ENCODE measurements at places on chromosomes 1 and 21.

DNA sequence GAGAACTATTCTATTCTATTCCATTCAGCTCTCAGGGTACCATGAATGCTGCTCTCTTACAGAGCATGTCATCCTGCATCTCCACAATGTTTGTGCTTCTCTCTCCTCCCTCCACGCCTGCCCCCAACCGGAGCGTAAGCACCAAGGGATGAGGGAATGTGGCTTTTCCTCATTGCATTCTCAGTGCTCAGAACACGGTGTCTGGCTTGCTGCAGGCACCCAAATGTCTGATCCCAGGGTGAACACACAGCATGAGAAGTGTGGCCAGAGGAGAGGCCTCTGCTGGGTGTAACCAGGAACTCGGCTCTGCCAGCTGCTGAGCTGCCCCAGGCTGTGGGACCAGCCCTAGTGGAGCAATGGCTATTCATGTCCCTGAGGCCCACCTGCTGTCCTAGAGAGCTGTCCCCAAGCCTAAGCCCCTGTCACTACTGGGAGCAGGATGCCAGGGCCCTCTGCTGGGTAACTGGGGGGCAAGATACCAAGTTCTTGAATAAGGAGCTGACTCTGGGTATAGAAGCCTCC lies 38.3 kb downstream of the OLFML2B start:
- DNase-seq: no peak

DNA sequence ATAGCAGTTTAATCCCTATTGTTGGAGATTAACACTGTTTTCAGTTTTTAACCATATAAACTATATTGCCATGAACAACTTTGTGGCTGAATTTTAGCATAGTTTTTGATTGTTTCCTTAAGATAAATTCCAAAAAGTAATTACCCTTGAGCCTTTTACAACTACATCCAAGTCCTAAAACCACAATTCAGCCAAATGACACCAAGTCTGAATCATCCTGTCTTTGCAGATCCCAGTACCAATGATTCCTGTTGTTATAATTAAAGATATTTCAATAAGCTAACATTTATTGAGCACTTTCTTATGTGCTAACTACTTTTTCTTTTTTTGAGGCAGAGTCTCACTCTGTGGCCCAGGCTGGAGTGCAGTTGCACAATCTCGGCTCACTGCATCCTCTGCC lies 35.6 kb downstream of the IL23R start:
- no peak for DNase-seq

DNA sequence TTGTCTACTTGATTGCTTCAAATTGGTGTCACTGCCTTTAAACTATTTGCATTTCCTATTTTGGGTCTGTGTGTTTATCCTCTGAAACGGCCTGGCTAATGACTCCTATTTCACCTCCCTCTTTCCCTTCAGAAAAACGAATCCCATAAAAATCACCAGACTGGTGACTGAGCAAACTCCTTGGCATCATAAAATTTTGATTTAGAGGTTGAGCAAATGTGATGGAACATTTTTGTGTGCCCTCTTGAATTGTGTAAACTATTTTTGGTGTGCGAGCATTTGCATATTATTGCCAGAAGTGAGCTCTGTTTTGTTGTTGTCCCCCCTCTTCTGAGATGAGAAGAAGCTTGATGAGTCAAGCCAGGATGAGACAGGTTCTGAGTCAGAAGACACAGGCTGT lies 316.1 kb downstream of the AJAP1 start:
- DNase-seq: no peak

GRCh38 chr1:223885614-223886013 lies 39.9 kb upstream of the TP53BP2 start:
- no peak for DNase-seq

DNA sequence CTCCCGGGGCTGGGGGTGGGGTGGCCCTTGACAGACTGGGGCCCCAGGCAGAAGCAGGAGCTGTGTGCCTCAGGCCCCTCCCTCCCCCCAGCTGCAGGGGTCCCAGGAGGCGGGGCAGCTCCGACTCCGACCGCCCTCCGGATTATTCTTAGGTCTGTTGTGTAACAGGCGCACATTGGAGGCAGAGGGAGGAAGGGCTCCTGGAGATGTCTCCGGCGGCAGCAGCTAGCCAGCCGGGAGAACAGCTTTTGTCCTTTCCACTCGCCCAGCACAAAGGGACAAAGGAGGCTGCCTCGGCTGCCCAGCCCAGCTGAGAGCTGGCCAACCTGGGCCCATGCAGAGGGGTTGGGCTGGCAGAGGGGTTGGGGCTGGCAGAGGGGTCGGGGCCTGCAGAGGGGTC lies 29.7 kb upstream of the PLCH2 start:
- DNase-seq: no peak

- no peak for DNase-seq
Measured at GRCh38 chr1:110800079-110800478, 72.9 kb upstream of the CD53 start.

DNA sequence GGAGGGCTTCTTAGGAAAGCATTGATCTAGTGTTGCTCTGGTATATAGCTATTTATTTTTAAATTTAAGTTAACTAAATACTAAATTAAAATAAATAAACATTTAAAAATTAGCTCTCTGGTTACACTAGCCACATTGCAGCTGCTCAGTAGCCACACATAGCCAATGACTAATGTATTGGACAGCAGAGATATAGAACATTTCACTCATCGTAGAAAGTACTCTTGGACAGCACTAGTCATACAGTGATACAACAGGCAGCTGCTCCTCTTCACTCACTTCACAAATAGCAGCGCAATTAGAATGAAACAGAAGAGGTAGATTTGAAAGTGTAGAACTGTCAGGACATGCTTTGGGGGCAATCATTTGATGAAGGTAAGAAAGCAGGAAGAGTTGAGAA lies 245.4 kb downstream of the PBX1 start:
- no peak for DNase-seq

DNA sequence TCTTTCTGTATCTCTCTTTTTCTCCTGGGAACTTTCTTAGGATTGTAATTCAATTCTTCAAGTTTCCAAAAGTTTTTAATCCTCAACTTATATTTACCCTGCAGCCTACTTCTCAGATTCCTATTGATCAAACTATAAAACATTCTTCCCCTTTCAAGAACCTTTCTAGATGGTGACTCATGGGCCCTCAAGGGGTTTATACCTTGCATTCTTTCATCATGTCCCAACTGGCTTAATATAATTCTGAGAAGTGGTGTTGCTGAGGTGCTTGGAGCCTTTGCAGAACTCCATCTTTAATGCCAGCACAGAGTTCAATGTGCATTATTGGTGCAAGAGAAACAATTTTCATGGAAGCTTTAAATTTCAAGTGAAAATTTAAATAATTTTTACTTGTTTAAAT lies 273.4 kb downstream of the VAV3 start:
- DNase-seq: no peak

- DNase-seq: no peak
Measured at GRCh38 chr1:57033222-57034001, 67.6 kb upstream of the C8B start.

- peak; percentile 21 for DNase-seq
Measured at GRCh38 chr1:90924982-90925381, 96.9 kb downstream of the ZNF644 start.

DNA sequence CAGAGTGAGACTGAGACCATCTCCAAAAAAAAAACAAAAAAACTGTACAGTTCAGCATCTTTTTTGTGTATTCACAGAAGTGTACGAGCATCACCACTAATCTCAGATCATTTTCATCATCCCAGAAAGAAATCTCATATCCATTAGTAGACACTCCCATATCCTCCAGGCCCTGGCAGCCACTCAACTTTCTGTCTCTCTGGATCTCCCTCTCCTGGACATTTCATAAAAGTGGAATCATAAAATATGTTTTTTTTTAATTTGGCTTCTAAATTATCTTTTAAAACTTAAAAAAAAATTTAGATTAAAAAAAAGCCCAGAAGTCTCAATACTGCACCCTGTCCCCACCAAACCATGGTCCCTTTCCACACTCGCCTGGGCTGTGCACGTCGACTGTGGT lies 22.1 kb downstream of the RIPPLY3 start:
- no peak for DNase-seq

- DNase-seq: peak; percentile 57
Measured at GRCh38 chr1:157963713-157964112, 29.7 kb upstream of the KIRREL1 start.

DNA sequence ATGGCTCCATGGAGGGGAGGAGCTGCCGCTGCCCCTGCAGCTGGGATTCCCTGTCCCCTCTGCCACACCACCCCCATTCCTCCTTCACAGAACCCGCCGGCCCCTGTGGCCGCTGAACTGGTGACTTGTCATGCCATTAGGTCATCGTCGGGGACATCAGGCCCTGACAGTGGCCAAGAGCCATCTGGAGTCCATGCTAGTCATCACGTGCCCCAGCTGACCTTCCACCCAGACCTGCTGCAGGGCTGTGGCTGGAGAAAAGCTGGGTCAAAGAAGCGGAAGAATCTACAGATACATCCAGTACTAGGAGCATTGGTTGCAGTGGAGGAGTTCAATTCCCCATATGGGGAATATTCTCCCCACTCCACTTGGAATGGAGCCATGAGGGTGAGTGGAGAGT lies 78.1 kb downstream of the KCNJ15 start:
- DNase-seq: no peak

GRCh38 chr1:160066829-160067745 lies 2.9 kb downstream of the KCNJ10 start:
- no peak for DNase-seq

- DNase-seq: no peak
Measured at GRCh38 chr1:49208712-49209111, 432.0 kb upstream of the BEND5 start.

DNA sequence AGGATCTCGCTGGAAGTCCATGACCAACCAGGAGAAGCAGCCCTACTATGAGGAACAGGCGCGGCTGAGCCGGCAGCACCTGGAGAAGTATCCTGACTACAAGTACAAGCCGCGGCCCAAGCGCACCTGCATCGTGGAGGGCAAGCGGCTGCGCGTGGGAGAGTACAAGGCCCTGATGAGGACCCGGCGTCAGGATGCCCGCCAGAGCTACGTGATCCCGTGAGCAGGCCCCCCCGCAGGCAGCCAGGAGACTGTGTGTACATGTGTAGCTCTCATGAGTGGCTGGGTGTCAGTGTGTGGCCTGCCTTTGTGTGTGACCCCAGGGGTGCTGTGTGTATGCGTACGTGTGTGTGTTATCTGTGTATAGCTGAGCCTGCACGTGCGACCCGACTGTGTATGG lies 27.2 kb downstream of the ETNK2 start:
- no peak for DNase-seq

GRCh38 chr1:193367863-193368262 lies 181.4 kb upstream of the B3GALT2 start:
- DNase-seq: no peak

- DNase-seq: no peak
Measured at GRCh38 chr1:89781494-89782126, 39.2 kb upstream of the LRRC8D start.

DNA sequence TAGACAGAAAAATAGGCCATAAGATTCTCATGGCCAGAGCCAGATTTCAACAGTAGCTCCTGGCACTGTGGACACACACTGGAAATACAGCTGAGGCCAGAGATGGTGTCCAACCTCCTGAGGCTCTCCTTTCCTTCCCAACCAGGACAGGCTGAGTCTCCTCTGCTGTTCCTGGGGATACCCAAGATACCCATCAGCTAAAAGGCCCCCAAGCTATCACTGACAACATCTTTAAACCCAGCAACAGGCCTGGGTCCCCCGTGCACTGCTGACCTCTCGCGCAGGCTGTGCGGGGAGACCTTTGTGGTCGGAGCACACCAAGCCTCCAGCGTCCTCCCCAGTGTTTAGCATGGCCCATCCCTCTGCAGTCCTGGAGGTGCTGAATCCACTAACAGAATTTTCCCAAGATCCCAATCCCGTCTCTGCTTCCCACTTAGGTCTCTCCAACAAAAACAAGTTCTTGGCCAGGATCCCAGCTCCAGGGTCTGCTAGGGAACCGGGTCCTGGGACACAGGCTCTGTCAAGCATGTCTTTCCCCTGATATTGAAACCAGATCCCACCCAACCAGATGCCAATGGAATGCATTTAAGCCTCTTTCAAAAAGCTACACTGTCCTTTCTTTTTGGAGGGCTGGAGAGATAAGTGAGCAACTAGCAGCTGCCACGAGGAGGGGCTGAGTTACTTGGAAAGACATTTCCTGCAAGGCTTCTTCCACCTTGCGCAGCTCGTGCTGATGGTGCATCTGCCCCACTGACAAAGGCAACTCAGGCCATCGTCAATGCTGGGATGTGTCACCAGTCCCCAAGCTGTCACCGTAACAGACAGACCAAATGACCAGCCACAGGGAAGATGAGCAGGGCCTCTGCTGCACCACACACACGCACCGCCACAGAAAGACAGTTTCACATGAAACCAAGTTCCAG lies 73.2 kb downstream of the BCAR3 start:
- DNase-seq: no peak

- no peak for DNase-seq
Measured at GRCh38 chr21:39805983-39806382, 61.0 kb downstream of the IGSF5 start.

- DNase-seq: no peak
Measured at GRCh38 chr1:32100359-32100758, 7.5 kb upstream of the KPNA6 start.

DNA sequence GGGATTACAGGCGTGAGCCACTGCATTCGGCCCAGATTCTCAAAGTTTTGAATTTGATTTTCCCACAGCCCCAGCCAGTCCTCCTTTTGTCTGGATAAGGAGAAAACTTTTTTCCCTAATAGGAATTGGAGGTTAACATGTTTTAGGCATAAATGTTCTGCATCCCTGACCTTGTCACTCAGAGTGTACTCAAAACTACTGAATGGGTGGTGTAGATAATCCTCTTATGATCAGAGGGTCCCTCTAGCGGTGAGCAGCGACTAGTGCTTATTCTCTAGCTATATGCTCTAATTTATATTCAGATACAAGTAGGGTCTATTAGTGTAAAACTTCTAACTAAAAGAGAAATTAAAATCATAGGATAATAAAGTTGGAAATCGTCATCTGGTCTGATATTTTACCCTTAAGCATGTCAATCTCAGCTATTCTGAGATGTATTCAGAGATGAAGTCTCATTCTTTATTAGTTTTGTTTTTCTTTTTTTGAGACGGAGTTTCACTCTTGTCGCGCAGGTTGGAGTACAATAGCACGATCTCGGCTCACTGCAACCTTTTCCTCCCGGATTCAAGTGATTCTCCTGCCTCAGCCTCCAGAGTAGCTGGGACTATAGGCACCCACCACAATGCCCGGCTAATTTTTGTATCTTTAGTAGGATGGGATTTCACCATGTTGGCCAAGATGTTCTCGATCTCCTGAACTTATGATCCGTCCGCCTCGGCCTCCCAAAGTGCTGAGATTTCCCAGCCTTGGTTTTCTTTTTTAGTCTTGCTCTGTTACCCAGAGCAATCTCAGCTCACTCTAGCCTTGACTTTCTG lies 2.7 kb upstream of the PSMD4 start:
- DNase-seq: peak; percentile 82

- DNase-seq: no peak
Measured at GRCh38 chr1:158371188-158371953, 17.7 kb downstream of the CD1E start.

- no peak for DNase-seq
Measured at GRCh38 chr1:206578068-206578977, 33.9 kb downstream of the EIF2D start.

GRCh38 chr1:229147072-229147471 lies 123.8 kb upstream of the RAB4A start:
- DNase-seq: no peak

- DNase-seq: no peak
Measured at GRCh38 chr1:19630720-19631395, 13.3 kb upstream of the NBL1 start.

Measured in NCI-H2227 treated with DMSO at 0.1 percent for 48 hours (cell line).